ENCODE measurements at places on chromosomes 12 and 14.

- DNase-seq, result no peak
These were observed 8.4 kb downstream of the GSC start for GRCh38 chr14:94761348-94761996.

DNA sequence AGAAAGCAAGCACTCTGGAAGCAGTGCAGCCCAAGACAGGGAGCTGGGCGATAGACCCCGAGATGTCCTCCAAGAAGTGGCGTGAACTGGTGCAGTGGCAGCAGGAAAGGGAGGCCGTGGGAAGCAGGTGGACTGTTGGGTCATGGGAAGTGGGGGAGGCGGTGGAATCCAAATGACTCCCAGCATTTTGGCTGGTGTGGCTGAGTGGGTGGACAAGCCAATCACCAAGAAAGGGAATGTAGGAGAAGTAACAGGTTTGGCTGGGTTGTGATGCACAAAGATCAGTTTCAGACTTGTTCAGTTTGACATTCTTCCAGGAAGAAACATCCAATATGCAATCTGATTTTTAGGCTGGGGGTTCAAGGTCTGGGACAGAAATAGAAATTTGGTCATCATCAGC, 46.0 kb upstream of the KTN1 start:
- no peak for DNase-seq

DNA sequence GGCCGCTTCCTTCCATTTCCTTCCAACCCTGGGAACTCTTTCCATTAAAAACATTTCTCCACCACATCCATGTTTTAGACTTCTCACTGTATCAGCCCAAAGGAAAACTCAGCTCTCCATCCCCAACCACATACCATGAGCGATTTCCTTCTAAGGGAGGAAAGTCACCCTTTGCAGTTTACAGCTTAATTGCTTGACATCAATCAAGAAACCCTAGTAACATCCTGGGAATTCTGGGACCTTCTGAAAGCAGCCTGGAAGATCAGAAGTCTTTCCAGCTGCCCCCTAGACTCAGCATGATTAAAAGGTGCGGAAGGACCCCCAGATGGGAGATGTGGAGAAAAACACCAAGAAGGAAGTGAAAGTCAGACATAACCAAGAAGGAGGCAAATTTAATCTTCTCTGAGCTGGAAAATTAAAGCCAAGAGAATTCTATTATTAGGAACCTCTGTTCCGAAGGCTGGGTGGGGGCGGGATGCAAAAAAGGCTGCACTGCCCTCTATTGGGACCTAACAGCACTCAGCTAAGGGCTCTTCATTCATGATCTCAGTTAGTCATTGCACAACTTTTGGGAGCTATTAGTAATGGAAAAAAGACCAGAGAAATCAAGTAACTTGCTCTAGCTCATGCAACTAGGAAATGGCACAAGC, 73.3 kb upstream of the PLXNC1 start:
- no peak for DNase-seq

DNA sequence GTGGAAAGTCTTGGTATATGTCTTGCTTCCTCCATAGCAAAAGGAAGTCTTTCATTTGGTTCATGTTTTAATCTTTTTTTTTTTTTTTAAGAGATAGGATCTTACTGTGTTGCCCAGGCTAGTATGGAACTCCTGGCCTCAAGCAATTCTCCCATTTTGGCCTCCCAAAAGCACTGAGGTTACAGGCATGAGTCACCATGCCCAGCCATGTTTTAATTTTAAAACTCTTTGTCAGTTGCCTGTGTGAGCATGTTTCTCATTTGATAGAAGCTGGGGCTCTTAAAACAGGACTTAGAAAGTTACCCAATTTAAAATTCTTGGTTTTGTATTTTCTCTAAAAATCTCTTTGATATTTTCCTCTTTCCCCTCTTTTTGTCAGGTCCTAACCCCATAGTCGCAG, 45.0 kb upstream of the REP15 start:
- DNase-seq, result no peak

GRCh38 chr14:35366056-35366451, 38.5 kb downstream of the NFKBIA start:
- no peak for DNase-seq

DNA sequence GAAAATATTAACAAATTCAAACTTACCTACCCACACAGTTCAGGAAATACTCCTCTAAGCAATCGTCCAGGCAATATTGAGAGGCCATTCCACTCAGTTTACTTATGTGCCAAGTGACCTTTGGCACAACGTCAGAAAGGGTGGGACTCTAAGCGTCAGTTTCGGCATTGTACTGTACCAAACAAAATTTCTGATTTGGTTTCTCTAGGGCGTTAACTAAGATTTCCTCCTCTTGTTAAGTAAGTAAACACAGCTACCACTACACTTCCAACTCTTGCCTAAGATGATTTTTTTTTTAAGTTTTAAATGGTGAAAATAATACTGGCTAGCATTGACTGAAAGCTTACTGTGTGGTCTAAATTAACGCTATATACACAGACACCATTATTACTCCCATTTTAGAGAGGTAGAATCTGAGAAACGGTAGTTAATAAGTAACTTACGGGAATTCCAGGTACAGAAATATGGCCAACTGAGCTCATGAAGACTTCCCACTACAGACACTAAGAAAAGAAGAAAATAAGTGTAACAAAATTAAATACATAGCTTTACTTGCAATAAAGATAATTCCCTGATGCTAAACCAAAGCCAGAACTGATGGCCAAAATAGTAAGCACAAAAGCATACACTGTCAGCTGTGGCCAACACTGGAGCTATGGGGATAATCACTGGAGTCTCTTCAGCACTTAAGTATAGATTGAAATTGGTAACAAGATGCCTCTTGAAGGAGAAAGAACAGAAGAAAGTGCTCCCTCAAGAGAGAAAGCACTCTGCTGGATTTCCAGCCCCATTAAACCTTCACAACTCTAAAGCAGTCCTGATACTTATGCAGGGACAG, 76.1 kb downstream of the EPS8 start:
- DNase-seq, result no peak

- DNase-seq, result no peak
These were observed 15.0 kb downstream of the KCTD10 start for GRCh38 chr12:109461846-109462756.

- DNase-seq, result no peak
These were observed 143.6 kb downstream of the RGS6 start for GRCh38 chr14:72075649-72076334.

DNA sequence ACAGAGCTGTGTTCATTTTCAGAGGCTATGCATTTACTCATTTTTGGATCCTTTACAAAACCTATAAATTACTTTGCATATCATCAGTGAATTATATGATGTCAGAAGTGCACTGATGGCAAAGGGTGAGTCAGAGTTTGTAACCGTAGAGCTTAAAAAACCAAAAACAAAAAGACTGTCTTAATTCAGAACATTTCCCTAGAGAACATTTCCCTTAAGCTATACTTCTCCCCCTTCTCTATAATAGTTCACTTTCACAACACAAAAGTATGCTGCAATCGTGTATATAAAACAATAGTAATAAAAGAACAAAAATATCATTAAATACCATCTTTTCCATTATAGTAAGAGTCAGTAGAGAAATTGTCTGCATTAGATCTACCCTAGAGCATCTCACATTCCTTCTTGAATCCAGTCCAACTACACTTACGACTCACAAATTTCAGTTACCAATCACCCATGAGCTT, 934.9 kb downstream of the LRFN5 start:
- no peak for DNase-seq

DNA sequence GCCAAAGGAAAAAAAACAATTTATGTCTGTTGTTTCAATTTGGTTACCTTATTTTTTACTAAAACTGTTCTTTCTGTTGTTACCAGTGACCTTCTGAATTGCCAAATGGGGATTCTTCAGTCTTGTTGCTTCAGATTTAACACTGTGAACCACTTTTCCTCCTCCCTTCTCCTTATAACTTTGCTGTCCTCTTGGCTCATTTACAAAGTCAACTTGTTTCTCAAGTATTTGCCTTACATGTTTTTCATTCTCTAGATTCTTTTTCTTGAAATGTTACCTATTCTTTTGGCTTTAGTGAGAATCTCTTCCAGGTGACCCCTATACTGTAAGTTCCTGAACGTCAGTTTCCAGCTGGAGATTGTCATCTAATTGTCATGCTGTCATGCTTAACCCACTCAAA, 19.4 kb downstream of the FUT8 start:
- DNase-seq, result no peak

- no peak for DNase-seq
These were observed 67.2 kb upstream of the FOXN3 start for GRCh38 chr14:89484051-89484844.

DNA sequence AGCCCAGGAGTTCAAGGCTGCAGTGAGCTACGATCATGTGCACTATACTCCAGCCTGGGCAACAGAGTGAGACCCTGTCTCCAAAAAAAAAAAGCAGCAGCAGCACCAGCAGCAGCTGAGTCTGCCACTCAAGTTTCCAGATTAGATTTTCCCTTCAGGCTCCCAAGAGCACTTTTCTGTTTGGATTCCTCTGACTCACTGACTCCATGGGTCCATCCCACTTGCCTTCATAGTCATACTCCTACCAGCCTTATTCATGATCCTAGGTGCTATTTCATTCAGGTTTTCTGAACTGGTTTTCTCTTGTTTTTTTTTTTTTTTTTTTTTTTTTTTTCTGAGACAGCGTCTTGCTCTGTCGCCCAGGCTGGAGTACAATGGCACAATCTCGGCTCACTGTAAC, 6.8 kb upstream of the TWF1 start:
- DNase-seq, result no peak

DNA sequence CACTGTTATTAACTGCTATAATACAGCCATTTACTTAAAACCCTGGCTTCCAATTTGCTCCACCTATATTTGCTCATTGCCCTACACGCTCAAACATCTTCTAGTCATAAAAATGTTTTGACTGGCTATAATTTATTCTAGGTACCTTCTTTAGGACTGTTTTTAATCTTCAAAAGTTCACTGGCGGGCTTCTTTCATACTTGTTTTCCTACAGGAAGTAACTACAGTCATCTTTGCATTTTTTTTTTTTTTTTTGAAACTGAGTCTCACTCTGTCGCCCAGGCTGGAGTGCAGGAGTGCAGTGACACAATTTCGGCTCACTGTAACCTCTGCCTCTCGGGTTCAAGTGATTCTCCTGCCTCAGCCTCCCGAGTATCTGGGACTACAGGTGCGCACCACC, 32.5 kb downstream of the MPHOSPH9 start:
- DNase-seq, result no peak

DNA sequence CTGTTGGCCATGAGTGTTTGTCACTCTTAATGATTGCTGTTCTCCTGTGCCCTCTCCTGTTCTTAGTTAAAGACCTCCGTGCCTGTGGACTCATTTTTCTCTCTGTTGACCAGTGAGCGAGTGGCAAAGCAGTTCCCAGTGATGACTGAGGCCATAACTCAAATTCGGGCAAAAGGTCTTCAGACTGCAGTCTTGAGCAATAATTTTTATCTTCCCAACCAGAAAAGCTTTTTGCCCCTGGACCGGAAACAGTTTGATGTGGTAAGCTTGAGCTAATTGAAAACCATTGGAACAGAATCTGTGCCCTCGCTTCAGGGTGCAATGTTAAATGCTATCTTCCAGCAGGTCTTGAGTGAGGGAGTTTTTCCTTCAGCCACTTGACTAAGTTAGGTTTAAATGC, 19.8 kb downstream of the ACAD10 start:
- no peak for DNase-seq

DNA sequence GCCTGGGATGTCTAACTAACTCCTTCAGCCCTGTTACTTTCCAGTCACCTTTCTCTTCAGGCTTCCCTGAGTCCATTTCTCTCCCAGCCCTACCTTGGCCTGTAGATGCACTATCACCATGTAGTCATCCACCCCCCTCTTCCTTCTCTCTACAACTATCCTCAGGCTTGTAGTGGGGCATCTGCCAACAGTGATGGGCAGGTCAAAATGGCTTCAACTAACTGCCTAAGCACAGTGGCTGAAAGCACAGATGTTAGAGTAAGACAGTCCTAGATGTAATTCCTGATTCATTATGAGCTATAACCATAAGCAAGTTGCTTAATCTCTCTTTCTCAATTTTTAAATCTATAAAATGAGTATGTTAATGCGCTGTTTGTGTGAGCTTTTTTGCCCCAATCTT, 133.6 kb upstream of the NAV3 start:
- no peak for DNase-seq

GRCh38 chr14:22634233-22634900, 9.8 kb downstream of the OR6J1 start:
- no peak for DNase-seq

DNA sequence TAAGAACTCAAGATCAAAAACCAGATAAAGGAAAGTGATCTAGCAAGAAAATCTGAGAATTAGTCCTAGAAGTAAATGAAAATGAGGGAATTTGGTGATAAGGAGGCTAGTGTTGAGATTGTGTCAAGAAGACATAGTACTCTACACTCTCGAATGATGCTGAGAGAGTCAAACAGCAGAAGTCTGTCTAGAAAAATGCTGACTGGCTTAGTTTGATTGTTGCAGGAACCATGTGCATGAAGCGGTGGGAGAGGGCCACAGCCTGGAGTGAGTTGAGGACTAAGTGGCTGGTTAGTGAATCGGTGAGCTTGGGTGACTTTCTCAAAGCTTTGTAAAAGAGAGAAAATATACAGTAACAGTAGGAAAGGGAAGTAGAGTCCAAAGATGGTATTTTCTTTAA, 124.5 kb downstream of the LRIG3 start:
- no peak for DNase-seq

DNA sequence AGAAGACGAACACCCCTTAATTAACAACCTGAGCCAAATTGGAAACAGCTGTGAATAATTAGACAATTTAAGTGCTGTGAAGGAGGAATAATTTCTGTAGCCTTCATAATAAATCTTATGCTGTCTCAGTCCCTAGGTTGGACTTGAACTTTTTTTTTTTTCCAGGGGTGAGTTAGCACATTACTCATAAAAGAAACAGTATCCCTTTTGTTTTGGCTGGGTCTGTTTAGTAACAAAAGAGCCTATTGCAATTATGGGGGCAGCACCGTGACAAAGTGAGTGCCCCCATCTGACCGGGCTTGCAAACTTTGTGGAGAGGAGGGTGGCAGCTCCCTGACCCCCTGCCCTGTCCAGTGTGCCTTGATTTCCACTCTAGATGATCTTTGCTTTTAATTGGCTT, 167.4 kb downstream of the DICER1 start:
- no peak for DNase-seq

GRCh38 chr14:79037106-79037505, 866.9 kb downstream of the NRXN3 start:
- no peak for DNase-seq

DNA sequence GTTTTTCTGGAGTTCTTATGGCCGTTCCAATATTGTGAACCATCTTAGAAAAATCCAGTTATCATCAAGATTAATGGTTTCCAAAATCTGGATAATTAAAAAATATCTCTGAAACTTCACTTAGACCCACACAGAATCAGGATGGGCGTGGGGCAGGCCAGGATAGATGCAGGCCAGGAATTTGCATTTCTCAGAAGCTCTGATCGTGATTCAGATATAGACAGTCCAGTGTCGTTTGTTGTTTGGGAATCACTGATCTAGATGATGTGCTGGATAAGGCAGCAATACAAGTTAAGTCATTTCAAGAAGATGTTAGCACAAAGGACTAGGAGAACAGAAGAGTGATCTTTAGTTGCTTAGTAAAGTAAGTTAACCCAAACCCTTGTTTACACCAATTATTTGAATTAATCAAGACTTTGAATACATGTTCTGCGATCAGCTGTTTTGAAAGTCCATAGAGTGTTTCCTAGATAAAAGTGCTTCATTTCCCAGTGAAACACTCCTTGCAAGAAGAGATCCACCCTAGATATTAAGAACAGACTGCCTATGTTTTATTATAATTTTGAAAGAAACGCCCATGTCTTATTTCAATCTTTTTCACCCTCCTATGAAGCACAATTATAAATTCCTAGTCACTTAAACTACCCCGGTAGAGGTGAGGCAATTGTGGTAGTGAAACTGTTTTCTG, 90.9 kb downstream of the NEDD1 start:
- DNase-seq, result no peak

- DNase-seq, result no peak
These were observed 6.6 kb downstream of the COA8 start for GRCh38 chr14:103569408-103569807.

Data from GM18507 (cell line).